ENCODE measurements at places on chromosomes 5 and 9.

DNA sequence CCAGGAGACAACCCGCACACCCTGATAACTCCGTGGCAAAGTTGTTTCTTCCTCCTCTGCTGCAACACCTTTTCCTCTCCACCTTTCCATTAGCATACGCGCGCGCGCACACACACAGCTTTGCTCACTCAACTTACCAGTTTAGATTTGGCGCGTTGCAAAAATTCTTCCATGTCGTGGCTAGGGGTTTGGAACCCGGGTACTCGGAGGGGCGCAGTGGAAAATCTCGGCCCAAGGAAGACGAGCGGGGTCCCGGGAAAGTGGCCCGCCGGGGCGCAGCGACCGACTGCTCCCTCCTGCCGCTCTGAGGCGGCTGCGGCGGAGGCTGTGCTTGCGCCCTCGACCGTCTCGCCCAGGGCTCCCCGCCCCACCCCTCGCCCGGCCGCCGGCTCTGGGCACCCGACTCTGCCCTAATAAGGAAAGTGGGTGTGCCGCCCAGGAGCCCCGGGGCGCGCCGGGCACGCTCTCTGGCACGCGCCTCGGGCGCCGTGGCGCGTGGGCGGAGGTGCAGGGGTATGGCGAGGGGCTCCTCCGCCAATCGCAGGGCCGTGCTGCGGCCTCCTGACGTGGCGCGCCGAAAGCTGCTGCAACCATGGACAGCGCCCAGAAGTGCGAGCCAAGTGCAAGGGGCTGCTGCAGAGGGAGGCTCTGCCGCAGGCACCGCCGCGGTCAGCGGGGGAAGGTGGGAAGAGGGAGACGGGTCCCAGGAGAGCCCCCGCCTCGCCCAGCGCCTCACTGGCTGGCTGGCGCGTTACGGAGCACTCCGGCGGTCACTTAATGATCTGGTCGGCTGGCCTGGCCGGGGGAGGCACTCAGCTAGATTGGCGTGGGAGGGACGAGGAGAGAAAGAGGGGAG lies at the start of gene PRUNE2:
PRUNE2 (minus strand) TSS at position 324 of the 856 bp plus-strand sequence; CDS start at position 173, 151 bp downstream.
- DNase-seq, result peak; percentile 77

- DNase-seq, result no peak
Measured at GRCh38 chr5:80191991-80192398, 63.9 kb downstream of the SERINC5 start.

GRCh38 chr9:69143291-69143690 lies 30.8 kb upstream of the TJP2 start:
- no peak for DNase-seq

DNA sequence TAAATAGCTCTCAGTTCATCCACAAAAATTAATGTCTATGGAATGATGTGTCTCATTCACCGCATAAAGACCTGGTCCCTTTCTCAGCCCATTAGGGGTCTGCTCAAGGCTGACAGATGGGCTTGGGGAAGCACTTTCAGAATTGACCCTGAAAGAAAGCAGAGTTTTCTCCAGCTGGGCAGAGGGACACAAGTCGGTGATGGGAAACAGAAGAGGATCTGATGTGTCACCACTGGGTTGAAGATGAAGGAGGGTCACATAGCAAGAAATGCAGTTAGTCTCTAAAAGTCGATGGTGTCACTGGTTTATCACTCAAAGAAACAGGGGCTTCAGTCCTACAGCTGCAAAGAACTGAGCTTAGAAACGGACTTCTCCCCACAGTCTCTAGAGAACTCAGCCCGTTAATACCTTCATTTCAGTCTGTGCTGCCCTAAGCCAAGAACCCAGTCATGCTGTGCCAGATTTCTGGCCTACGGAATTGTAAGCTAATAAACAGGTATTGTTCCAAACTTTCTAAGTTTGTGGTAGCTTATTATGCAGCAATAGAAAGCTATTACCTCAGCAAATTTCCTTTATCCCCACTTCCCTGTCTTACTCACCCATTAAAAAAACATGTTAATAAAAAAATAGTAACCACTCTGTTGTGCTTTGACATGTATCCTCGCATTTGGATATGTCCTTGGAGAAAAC lies 64.6 kb downstream of the ADAMTS12 start:
- no peak for DNase-seq

GRCh38 chr5:663436-664342 lies 29.5 kb downstream of the TPPP start:
- no peak for DNase-seq

DNA sequence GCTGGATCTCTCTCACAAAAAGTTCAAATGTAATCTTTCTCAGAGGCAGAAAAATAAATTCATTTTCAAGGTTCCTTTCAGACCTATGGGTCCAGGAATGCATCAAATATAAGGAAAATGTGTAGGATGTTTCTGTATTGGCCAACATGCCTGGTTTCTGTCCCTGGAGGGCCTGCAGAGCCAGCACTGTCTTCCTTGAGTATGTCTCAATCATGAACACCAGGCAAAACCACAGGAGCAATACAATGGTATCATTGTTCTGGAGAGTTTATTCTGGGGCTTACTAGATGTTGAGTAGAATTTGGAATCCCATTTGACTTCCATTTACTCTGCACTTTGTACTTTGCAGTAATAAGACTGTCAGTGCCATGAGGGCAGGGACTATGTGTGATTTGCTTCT lies 23.5 kb downstream of the INSYN2B start:
- DNase-seq, result no peak

GRCh38 chr5:136191304-136192014 lies 1.5 kb downstream of the SMIM32 start:
- DNase-seq, result no peak

DNA sequence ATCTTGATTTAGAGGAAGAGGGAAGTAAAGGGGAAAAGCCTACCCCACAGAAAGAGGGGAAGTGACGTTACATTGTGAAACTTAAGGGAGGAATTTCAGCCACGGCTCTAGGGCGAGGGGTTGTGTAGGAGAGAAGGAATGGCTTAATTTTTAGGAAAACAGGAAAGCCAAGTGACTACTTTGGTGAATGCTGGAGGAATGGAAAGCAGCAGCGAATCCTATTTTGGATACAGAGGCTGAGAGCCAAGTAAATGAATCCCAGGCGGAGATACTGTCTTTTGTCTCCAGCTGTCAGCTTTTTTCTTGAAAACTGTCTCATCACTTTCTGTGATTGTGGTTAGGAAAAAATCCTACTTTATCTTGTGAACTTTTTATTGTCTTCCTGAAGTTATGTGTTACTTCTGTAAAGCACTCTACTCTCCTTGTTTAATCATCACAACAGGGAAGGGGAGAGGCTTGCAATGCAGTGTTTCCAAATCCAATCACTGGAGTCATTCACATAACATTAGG lies 188.4 kb downstream of the TSSK1B start:
- DNase-seq, result no peak

GRCh38 chr5:56330167-56330566 lies 97.0 kb upstream of the ANKRD55 start:
- no peak for DNase-seq

Measured in cardiac septum (tissue), 1 donor.